ENCODE measurements at places on chromosomes 4 and X. TPM values are rescaled to one million over a fixed set of nuclear protein-coding genes. Genes with fewer than 3 reads are reported as not detected.
A peak's percentile ranks its signal among the peaks of the same experiment; 100 is the strongest.

The ZNF157 gene
- not detected for total RNA-seq

DNA sequence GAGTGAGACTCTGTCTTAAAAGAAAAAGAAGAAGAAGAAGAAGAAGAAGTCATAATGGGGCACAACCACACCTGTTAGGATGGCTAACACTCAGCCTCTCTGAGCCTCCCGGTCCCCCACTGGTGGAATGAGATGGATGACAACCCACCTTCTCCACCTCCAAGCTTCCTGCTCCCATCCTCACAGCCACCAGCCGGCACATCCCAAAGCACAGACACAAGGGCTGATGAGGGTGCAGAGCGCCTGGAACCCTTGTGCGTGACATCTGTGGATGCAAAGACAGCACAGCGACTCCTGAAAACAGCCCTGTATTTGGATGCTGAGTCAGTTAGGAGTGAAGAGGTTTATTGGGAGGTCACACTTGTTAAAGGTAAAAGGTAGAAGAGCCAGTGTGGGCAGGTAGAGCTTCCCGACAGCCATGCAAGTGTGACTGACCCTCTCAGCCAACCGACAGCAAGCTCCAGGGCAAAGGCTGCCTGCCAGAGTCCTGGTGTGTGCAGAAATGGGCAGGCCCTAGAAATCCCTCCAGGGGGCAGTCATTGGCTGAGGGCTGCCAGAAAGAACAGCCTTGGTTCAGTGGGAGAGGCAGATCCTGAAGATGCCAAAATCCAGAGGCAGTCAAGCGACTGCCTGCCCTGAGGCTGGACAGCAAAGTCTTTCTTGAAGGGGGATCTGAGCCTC, 26.6 kb upstream of the MAN2B2 start:
- peak; percentile 80 for DNase-seq

DNA sequence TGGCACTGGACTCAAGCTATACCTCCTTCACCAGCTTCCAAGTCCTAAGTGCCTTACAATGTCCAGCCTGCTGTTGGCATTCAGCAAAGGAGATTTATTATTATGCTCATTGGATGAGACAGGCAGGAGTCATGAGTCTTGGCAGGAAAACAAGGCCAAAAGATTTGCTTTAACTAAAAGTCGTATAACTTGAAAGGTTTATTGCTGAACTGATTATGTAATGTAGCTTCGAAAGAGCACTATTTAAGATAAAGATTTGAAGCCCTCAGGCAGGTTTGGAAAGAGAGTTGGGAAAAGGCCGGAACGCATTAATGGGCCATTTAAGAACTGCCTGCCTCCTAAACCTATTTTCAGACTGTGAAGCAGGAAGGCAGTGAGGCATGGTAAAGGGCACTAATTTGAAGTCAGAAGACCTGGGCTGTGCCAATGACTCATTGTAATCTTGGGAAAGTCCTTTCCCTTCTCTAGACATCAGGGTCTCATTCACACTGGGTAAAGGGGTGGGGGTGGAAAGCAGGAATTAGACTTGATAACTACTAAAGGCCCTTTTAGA, 280.5 kb upstream of the EDA2R start:
- DNase-seq, result no peak

DNA sequence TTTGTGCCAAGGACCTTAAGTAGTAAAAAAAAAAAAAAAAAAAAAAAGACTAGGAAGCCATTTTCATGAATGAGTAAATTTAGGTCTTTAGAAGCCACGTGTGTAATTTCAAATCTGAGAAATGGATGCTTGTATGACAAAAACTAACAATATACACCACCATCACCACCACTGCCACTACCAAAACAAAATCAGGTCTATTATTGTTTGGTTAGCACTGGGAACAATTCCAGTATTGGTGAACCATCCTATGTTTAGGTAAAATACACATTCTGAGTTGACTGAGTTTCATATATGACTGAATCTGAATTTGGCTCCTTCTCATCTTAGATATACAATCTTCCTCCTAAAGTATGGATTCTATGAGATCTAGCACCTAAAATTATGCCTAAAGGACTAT, 8.8 kb upstream of the TMSB4X start:
- no peak for DNase-seq

- no peak for DNase-seq
Measured at GRCh38 chr4:84479663-84480062, 19.4 kb downstream of the NKX6-1 start.

DNA sequence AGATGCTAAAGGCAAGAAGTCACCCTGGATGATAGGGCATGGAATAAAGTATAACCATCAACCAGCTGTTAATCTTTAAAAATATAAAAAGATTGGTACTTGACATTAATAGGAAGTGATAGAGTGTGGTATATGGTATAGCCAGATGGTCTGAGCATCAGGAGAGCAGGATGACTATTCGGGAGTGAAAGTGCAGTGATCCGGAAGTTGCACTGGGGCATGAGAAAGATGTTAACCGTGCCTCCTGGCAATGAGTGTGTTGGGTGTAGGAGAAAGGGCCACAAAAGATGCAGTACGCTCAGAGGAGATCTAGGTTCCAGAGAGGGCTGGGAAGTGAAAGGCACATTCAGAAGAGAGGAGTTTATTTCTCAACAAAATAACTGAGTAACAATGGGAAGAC, 65.0 kb downstream of the TSPAN7 start:
- no peak for DNase-seq

- DNase-seq, result no peak
Measured at GRCh38 chr4:106032851-106033286, 137.6 kb downstream of the NPNT start.

GRCh38 chr4:100289530-100289888, 99.2 kb upstream of the DDIT4L start:
- no peak for DNase-seq

DNA sequence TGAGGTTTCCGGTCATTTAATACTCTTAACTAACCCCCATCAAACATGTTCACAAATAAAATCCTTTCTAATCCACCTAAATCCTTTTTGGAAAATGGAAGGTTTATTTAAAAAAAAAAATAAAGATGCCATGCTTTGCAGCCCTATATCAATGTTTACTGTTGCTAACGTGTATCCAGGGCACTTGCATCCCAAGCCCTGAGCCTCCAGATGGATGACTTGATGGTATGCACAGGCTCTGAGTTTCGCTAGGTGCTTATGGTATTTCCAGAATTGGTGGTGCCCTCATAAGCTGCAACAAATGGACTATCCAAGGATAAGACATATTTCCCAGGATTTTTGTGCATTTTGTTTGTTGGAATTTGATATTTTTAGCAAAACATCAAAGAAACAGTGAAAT, 257.7 kb downstream of the PRDM5 start:
- DNase-seq, result no peak

DNA sequence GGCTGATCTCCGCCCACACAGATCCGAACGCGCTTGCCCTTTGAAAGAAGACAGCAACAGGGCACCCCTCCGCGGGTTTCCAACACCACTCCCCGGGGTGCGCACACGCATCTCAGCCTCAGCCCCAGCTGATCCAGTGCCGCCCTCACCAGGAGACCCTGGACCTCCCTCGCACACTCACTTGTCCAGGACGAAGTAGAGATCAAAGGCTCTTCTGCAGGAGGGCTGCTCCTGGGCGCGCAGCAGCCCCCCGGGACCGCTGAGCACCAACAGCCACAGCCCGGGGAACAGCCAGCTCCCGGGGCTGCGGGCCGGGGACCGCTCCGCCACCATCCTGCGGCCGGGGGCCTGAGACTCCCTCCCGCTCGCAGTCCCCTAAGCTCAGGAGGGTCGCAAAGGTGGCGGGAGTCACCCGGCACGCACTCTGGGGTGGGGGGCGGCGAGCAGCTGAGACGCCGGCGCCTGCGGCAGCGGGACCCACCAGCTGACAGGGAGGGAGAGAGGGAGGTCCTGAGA, 743 bp downstream of the ANTXR2 start:
- no peak for DNase-seq

DNA sequence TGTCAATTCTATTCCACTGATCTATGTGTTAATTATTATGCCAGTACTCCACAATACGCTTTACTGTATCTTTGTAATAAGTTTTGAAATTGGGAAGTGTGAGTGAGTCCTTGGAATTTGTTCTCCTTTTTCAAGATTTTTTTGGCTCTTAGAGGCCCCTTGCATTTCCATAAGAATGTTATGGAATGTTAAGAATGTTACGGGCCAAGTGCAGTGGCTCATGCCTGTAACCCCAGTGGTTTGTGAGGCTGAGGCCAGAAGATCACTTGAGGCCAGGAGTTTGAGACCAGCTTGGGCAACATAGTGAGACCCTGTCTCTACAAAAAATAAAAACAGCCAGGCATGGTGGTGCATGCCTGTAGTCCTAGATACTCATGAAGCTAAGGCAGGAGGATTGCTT, 167.6 kb upstream of the CXorf66 start:
- no peak for DNase-seq

DNA sequence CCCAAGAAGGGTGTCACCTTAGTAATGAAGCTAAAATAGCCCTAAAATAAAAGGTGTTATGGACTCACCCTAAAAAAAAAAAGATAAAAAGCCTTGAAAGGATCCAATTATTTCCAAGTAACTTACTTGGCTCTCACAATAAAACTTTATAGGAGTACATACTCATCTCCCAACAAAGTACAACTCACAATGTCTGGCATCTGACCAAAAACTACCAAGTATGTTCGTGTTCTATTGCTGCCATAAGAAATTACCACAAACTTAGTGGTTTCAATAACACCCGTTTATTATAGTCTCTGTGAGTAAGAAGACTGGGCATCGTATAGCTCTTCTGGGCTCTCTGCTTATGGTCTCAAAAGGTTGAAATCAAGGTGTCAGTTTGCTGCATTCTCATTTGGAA, 51.0 kb downstream of the BEX1 start:
- DNase-seq, result no peak

The RBM3 gene
- 120 TPM for total RNA-seq

DNA sequence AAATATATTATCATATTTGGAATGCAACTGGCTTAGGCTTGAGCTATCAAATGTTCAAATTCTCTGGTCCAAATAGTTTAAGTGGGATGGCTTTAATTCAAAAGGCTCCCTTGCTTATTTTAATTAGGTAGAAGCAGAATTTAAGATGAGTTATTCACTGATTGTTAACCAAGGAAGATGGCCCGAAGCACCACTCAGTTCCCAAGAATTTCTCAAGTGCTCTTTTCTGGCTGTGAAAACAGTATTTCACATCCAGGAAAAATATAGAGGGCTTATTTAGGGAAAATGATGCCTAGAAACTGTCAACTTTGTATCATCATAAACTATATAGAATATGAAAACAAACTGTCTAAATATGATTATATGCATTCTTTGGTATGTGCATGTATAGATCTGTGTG, 246.5 kb upstream of the SFRP2 start:
- no peak for DNase-seq

- DNase-seq, result no peak
Measured at GRCh38 chr4:14679906-14680305, 322.4 kb upstream of the CPEB2 start.

- no peak for DNase-seq
Measured at GRCh38 chr4:37999000-37999716, 39.0 kb downstream of the PTTG2 start.

The SYTL4 gene
- 23.6 TPM for total RNA-seq

DNA sequence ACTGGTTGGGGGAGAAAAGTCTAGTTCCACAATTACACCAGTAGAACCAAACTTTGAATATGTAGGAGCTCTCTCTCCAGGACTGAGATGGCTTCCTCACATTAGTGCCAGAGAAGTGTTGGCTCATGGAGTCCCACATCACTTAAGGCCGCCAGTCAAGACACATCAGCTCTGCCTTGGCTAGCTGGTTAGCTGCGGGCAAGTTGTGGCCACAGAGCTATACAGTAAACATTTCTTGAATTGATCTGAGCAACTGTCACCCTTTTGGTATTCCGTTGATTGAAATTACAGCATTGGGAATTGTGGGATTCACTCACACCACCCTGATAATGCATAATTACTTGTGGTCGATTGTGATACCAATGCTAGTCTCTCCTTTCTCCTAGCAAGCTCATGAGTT, 76.2 kb downstream of the LNX1 start:
- no peak for DNase-seq

- DNase-seq, result peak; percentile 45
Measured at GRCh38 chr4:185774845-185775680, 36.9 kb downstream of the SORBS2 start.

- no peak for DNase-seq
Measured at GRCh38 chr4:143531380-143531779, 17.9 kb downstream of the SMARCA5 start.

The ANXA3 gene
- total RNA-seq, result 139 TPM

DNA sequence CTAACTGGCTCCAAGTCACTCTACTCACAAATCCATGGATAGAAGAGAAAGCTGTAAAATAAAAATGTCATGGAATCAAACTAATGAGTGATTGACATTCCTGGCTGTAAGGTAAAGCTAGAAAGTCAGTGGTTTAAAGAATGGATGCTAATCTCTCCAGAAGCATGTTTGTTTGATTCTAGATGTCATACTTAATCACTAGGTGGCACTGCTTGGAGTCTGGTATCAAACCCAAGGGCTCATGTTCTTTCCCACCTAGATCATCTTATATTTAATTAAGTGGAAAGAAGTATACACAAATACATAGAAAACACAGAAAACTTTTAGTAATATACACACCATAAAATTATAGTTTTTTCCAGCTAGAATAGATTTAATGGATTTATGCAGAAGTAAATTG, 2666.6 kb downstream of the PCDH7 start:
- no peak for DNase-seq

- DNase-seq, result no peak
Measured at GRCh38 chrX:22674932-22675331, 324.8 kb upstream of the DDX53 start.

The EDNRA gene
- total RNA-seq, result not detected

The HTN3 gene
- not detected for total RNA-seq

The CSAG3 gene
- 41.6 TPM for total RNA-seq

The SPP1 gene
- total RNA-seq, result 249 TPM

DNA sequence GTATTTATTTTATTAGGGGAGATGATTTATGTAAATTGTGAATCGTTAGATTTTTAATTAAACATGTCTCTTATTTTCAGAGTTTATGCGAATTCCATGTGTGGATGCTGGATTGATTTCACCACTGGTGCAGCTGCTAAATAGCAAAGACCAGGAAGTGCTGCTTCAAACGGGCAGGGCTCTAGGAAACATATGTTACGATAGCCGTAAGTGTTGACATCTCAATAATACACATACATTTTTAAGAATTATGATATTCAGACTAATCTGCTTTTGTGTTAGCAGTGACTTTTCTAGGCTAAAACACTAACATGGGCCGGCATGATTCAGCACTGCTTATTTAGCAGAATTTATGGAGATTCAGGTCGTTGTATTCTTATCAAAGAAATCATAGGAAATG, 91.2 kb downstream of the RAP1GDS1 start:
- DNase-seq, result no peak

GRCh38 chr4:124321364-124321763, 391.2 kb downstream of the ANKRD50 start:
- DNase-seq, result no peak

GRCh38 chr4:1176398-1177273, 4.3 kb upstream of the SPON2 start:
- DNase-seq, result no peak

- DNase-seq, result no peak
Measured at GRCh38 chr4:98237204-98237603, 24.0 kb upstream of the RAP1GDS1 start.

DNA sequence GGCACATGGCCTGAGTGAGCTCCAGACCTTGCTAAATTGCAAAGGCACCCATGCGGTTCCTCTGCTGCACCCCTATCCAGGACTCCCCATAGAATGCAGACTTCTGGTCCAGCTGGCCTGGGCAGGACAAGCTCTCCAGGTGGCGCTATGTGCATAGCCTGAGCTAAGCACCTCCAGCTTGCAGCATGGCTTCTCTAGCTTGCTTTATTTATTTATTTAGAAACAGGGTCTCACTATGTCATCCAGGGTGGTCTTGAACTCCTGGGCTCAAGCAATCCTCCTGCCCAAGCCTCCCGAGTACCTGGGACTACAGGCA, 5.5 kb upstream of the WFS1 start:
- peak; percentile 57 for DNase-seq

All from PC-9 (cell line).